Left lung (tissue), 14 donors: ENCODE measurements at places on chromosomes 2 and 18.

DNA sequence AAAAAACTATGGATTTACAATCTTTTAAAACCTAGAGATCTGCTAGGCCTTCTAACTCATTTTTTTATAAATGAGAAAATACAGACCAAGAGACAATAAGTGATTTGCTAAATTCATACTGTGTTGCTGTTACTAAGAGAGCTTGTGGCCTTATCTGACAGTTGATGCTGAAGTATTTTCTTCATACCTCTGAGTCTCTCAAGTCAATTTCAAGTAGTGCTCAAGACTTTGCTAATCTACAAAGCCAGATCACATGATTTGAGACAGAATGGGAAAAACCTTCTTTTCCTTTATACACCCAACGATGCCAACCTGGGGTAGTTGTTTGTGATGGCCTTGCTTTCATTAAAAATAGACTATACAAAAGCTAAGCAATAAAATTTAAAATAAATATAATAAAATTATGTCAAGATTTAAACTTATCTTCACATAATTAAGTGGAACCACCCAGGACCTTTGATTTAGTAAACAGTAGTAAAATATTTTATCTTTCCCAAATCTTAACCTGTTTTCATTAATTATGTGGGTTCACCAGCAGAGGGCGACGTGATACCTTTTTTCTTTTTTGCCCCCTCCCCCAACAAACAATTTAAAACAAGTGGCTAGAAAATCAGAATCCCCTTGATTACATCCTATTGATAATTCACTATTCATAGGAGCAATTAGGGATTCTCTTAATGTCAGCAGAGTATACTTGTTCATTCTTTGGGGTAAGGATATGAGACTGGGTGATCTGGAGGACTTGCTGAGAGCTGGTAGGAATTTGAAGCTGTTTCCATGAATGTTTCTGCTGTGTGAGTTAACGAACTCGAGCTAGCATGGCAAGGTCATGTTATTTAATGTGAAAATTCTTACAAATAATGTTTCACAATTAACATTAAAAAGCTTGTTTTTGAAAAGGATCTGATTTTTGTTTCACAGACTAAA, 49.6 kb upstream of the SLC5A7 start:
- DNase-seq: peak; percentile 35

DNA sequence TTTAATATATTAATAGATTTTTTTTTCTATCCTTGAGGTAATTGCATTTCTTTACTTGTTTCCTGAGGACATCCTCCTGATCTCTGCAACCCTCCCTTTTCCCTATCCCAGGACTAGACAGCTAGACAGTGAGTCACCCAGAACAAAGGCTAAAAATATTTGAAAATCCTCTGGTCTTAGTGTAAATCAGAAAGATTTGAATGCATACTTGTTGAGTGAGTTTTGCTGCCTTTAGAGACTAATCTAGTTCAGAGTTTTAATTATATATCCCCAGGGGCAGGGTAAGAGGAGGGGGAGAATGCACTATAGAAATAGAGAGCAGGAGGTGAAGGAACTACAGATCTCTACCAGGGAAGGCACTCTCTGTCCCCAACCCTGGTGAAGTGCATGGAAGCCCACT, 202.3 kb upstream of the TCF4 start:
- no peak for DNase-seq

DNA sequence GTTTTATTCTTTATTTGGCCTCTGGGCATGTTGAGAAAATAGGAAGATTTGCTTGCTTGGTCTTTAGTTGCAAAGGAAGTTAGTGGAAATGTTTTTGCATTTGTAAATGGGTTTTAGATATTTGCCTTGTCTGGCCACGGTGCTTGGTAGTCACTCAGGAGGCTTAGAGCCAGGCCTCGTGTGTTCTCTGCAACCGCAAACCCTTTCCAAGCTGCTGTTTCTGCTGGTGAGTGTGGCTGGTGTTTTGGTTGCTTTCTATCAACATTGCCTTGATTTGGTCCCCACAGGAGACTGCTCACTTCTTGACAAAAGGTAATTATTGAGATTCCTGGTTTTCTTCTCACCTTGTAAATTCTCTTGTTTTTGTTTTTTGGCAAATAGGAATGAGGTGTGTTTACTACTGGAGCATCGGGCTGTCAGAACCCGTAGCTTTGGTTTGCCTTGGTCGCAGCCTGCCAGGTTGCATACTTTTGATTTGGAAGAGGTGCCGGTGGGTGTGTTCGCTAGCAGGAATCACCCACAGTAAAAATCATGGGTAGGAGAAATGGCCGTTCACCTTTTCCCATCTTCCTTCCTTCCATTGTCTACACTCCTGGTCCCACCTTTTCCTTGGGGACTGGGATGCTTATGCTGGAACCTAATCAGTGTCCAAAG, 15.8 kb downstream of the ASAP2 start:
- no peak for DNase-seq

DNA sequence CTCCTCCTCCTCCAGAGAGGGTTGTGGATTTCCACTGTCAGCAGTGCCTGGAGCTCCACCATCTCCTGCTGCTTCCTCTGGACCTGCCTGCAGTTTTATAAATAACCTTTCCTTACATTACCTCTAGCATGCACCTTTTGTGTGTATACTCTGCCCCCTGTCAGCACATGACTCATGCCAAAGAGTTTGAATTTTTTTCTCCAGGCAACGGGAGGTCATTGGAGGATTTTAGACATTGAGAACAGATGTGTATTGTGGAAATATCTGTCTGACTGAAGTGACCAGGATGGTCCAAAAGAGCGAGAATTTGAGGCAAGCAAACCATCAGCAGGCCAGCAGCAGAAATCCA, 31.7 kb downstream of the IL37 start:
- no peak for DNase-seq

- peak; percentile 6 for DNase-seq
These were observed 8.2 kb downstream of the DSG2 start for GRCh38 chr18:31506024-31506742.

DNA sequence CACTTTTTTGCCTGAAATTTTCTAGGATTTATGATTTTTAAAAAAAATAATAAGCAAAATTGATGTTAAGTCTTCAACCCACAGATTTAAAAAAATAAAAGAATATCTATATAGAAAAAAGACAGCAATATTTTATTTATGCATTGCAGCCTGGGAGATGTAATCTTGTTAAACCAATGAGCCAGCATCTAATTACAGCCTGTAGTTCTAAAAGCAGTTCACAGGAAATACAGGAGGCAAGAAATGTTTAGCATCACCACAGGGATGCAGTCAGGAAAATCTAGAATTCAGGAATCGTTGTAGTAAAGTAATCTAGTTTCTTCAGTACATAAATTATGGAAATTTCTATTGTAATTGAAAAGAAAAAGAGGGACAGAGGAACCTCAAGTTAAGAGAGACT, 17.2 kb downstream of the UGGT1 start:
- no peak for DNase-seq

GRCh38 chr2:238793306-238793705, 54.6 kb upstream of the TWIST2 start:
- no peak for DNase-seq

GRCh38 chr2:37244017-37244416, 12.6 kb downstream of the NDUFAF7 start:
- no peak for DNase-seq

- DNase-seq: no peak
These were observed 61.8 kb downstream of the PARD6G start for GRCh38 chr18:80185545-80185944.

GRCh38 chr2:178892751-178893625, 85.8 kb upstream of the TTN start:
- DNase-seq: no peak

GRCh38 chr18:56804395-56804794, 153.2 kb downstream of the WDR7 start:
- no peak for DNase-seq

- no peak for DNase-seq
These were observed 214.4 kb upstream of the DSEL start for GRCh38 chr18:67730886-67731285.

- DNase-seq: no peak
These were observed 46.5 kb downstream of the MBP start for GRCh38 chr18:77086034-77086433.

DNA sequence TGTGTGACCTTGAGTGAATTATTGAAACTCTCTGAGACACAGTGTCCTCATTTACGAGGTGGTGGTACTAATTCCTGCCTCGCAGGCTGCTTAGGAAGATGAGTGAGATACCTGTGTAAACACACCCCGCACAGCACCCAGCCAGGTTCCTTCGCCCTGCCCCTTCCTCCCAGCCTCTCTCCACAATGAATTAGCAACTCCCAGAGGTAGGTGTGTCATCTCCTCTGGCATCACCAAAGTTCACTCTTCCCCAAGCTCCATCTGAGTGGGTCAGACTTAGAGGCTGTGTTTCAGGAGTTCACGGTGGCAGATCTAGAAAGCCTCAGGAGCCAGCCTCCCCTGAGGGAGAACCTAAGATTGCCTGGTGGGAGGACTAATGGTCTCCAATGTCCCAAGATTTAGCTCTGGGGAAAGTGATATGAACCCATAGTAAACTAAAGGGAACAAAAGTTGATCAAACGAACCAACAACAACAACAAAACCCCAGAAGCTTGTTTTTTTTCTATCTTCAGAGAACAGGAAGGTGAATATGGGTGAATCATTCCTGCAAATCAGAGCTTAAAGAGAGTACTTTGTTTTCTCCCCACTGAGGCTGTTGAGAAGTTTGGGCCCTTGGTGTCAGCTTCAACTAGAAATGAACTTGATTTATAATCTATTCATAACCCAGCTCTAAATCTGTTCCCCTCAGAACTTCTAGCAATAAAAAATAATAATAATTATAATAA, 44.4 kb upstream of the NRP2 start:
- no peak for DNase-seq

GRCh38 chr2:7102826-7103225, 185.6 kb downstream of the RNF144A start:
- DNase-seq: no peak

GRCh38 chr2:174342686-174343342, 8.1 kb downstream of the SP9 start:
- DNase-seq: peak; percentile 23

DNA sequence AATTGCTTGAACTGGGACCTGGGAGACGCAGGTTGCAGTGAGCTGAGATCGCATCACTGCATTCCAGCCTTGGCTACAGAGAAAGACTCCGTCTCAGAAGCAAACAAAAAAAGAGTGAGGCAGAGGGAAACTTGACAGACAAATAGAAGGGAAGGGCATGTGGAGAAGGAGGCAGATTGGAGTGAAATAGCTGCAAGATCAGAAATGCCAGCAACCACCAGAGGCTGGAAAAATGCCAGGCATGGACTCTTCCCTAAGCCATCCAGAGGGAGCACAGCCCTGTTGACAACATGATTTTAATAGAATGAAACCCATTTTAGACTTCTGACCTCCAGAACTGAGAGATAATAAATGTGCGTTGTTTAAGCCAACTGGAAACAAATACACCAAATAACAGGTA, 447.2 kb upstream of the SPHKAP start:
- DNase-seq: no peak

GRCh38 chr2:78418021-78418420, 607.5 kb upstream of the REG3G start:
- no peak for DNase-seq

DNA sequence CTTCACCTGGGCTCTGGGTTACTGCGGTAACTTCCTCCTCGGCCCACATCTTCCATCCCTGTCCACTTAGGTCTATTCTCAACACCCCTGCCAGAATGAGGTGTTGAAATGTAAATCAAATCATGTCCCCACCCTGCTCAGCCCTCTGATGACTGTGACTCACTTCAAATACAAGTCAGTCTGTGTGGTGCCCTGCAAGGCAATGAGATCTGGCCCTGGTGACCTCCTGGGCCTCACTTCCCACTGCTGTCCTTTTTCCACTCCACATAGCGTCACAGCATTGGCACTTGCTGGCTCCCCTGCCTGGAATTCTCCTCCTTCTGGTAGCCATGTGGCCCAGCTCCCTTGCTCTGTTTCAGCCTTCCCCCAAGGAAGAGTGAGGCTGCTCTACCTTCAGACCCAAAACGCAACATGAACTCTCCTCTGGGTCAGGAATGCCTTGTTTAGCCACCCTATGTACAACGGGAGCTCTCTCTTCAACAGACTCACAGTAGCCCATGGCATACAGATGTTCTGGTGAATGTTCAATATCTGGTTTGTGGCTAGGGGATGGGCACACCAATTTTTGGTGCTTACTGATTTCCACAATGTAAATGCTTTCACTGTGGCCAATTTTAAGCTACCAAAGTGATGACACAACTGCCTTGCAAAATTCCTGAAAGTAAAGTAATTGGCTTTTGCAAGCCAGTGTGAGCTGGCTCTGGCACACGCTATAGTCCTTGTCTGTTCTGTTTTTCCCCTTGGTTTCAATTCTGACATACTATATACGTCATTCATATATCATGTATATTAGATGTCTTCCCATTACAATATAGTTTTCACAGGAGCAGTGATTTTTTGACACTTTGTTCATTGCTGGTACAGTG, 550.3 kb upstream of the HS6ST1 start:
- DNase-seq: no peak

DNA sequence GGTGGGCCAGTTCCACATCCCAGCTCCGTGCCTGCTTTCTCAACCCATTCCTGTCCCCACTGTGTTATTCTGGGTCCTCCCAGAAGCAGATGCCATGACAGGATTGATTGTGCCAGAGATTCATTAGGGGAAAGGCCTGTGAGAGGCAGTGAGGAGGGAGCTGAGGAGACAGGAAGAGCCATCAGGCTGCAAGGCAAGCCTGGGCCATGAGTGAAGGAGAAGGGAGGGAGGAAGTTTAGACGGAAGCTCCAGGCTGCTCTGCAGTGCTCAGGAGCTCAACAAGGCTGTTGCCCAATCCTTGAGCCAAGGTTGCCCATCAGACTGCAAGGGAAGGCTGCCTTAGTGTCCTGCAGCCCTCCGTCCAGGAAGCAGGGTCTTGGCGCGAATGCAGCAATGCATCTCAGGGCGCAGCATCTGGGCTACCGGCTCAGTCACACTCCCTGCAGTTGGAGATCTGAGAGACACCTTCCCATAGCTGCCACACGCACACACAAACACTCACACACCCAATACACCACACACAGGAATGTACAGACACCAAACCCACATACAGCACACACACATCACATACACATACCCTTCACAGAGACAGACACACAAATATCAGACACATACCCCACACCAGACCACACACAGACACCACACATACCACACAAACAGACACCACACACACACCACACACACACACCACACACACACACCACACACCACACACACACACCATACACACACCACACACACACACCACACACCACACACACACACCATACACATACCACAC, 139.5 kb upstream of the NDUFV2 start:
- no peak for DNase-seq

DNA sequence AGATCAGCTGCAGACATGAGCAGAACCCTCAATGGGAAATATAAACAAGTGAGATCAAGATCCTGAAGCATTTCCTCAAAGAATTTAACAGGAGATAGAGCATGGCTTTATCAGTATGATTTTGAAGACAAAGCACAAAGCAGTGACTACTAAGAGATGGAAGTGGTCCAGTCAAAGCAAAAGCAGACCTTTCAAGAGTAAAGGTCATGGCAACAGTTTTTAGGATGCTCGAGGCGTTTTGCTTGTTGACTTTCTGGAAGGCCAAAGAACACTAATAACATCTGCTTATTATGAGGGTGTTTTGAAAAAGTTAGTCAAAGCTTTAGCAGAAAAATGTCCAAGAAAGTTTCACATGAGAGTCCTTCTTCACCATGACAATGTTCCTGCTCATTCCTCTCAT, 128.5 kb downstream of the KCNE4 start:
- no peak for DNase-seq

GRCh38 chr2:71068218-71069035, at the start of gene NAGK:
Gene NAGK (plus strand): TSS chr2:71068648. CDS start chr2:71068684, 36 bp downstream.
- peak; percentile 99 for DNase-seq
